ENCODE measurements at places on chromosomes 16 and 17. TPM values are rescaled to one million over a fixed set of nuclear protein-coding genes. Genes with fewer than 3 reads are reported as not detected.

The SPHK1 gene
- total RNA-seq = 22.3 TPM

The LITAFD gene
- not detected for total RNA-seq

The XAF1 gene
- 57.5 TPM for total RNA-seq

The DHX8 gene
- total RNA-seq = 37.0 TPM

The PPY gene
- not detected for total RNA-seq

The PGS1 gene
- 29.8 TPM for total RNA-seq

The LRRC37A gene
- total RNA-seq = 1.0 TPM

The OR2C1 gene
- total RNA-seq = 0.17 TPM

The ITGB3 gene
- 13.1 TPM for total RNA-seq

The PRSS27 gene
- total RNA-seq = 1.2 TPM

The KIF1C gene
- 52.4 TPM for total RNA-seq

The C16orf90 gene
- total RNA-seq = not detected

The XYLT1 gene
- 21.8 TPM for total RNA-seq

The MYO15B gene
- total RNA-seq = 14.4 TPM

The BAHCC1 gene
- 3.9 TPM for total RNA-seq

The HSD17B2 gene
- total RNA-seq = 0.33 TPM

The TBC1D3I gene
- total RNA-seq = 0.51 TPM

The CCDC78 gene
- 1.8 TPM for total RNA-seq

The GPRC5B gene
- 4.5 TPM for total RNA-seq

The TP53TG3 gene
- not detected for total RNA-seq

The ABCA8 gene
- total RNA-seq = 47.2 TPM

The NPIPA5 gene
- 3.1 TPM for total RNA-seq

The KREMEN2 gene
- total RNA-seq = not detected

The PLA2G10 gene
- total RNA-seq = not detected

The C1QTNF1 gene
- 45.2 TPM for total RNA-seq

The KRTAP9-2 gene
- total RNA-seq = not detected

The TBC1D3G gene
- not detected for total RNA-seq

The SPATA22 gene
- total RNA-seq = 0.17 TPM

The ADAMTS18 gene
- not detected for total RNA-seq

The ETV4 gene
- 0.51 TPM for total RNA-seq

The KLHL10 gene
- total RNA-seq = 0.33 TPM

The ZFPM1 gene
- 2.1 TPM for total RNA-seq

The FSCN2 gene
- total RNA-seq = 1.5 TPM

The ACSM2B gene
- not detected for total RNA-seq

The CES5A gene
- not detected for total RNA-seq

The EFCAB13 gene
- total RNA-seq = 9.2 TPM
